ENCODE measurements at places on chromosomes 12 and 14.

DNA sequence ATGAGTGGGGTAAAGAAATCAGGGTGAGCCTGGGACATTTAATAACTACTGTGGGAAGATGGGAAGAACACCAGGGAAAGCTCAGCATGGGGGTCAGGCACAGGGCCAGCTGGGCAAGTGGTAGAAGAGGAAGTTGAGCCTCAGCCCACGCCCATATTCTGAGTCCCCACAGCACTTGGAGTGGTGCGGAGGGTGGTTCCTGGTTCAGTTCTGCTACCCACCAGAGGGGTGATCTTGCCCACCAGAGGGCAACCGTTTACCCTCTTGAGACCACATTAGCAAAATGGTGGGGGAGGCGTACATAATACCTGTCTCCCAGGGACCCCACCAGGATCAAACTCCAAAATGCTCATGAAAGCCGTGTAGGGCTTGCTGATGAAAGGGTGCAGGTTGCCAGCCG is 16.8 kb upstream of the ANKRD33 start:
- peak; percentile 82 for DNase-seq

GRCh38 chr12:25494926-25495325 is 58.2 kb downstream of the LMNTD1 start:
- DNase-seq = peak; percentile 5

DNA sequence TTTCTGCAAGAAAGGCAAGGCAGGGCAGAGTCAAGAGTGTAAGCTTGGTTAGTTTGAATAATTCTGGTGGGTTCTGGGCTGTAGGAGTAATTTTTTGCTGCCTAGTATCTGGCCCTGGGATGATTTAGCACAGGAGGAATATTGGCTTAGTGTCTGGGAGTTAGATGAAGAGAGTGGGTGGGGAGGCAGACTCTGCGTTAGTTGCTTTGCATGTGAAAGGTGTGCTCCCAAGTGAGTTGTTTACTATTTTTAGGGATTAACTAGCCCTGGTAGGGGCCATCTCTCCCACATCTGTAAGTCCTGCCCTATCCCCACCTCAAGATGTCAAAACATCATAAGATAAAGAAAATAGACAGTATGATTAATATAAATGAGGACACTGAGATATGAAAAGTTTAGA is 249.7 kb downstream of the LRIG3 start:
- no peak for DNase-seq

GRCh38 chr12:56260380-56260779 is 2.2 kb upstream of the ANKRD52 start:
- DNase-seq = no peak

DNA sequence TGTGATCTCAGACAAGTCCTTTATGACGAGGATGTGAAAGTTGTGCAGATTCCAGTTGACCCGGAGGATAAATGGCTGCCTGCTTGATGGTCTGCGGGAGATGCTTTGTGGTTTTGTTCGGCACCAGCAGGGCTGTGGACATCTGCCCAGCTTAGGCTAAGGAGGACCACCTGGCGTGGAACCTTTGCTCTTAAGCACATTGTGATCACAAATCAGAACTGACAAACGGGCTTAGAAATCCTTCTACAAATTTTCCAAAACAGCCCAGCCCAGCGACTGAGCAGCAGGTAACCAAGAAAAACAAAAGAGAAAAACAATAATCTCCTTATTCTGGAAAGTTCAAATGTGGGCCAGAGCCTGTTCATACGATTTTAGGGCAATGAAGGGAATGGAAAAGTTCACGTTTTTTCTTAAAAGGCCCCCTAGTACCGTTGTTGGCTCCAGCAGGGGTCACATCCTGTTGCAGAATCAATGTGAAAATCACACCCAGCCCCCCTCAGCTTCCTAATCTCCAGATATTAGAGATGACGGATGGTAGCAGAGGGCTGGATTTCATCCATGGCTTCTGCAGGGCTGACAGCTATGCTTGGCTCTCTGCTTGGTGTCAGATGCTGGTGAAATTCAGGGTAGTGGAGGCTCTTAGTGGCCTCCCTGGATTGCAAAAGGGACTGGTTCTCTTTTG is 81.1 kb upstream of the RFLNA start:
- DNase-seq = no peak

DNA sequence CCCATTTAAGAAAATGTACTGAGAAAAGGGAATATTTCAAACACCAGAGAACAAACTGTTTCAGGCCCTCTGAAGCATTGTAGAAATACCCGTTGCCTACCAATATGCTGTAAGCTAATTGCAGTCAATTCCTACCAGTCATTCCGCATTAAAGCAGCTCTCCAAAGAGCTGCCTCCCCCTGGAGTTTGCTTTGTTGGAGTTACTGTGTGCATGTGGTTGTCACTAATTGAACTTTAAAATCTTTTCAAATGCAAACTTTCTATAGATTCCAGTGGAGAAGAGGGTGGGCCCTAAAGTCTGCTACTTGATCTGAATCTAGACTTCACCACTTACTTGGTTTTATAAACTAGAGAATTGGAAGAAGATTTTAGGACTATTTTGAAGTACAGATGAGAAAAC is 112.7 kb downstream of the PLXNC1 start:
- DNase-seq = no peak

- no peak for DNase-seq
These were observed 671.8 kb downstream of the RPS29 start for GRCh38 chr14:48914382-48914781.

DNA sequence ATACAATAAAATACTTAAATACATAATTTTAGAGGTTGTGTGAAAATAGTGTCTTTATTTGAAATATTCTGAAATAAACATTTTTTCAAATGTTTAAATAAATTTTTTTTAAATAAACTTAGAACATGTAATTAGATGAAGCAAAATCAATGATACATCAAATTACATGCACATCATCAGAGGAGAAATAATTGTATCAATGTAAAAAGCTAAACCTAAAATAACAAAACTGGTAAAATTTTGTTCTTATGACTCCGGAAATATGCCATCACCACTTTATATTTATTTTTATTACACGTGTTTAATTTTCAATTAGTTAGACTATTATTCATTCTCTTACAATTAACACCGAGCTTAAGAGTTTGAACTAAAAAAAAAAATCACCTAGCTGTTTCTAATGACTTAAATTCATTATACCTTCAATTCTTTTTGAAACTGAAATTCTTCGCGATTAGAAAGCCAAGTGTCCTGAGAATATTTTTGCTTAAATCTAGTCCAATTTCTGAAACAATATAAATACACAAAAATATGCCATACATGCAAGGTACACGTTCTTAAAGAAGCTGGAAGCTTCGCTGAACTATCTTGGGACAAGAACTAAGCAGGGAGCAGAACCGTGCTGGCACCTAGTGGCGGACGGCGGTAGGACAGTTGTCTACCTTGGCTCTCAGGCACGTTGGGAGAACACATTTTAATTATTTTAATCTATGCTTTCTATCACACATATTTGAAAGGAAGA is 230.5 kb downstream of the SLC25A21 start:
- peak; percentile 66 for DNase-seq

DNA sequence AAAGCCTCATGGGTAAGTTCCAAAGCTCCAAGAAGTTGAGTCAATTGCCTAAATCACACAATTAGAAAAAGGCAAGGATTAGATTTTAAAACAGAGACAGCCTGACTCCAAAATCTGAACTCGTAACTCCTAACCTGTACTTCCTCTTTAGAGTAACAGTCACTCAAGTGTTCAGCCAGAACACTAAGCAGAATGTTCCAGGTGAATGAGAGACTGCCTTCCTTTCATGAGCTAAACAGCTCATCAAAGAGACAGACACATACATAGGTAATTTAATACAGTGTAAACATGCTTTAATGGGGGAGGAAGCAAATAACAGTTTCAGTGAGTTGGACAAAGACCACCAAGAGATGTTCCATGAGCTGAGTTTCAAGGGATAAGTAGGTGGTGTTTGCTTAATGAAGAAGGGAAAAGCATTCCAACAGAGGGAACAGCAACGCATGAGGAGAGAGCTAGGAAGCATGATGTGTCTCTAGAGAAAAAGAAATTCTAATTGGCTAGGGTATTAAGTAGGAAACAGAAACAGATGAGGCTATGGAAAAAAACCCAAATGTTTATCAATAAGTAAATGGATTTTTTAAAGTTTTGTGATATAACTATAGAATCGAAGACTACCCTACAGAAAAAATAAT is 403.9 kb downstream of the MED13L start:
- DNase-seq = no peak
